ENCODE measurements at places on chromosomes 5 and 9.
A peak's percentile ranks its signal among the peaks of the same experiment; 100 is the strongest.

DNA sequence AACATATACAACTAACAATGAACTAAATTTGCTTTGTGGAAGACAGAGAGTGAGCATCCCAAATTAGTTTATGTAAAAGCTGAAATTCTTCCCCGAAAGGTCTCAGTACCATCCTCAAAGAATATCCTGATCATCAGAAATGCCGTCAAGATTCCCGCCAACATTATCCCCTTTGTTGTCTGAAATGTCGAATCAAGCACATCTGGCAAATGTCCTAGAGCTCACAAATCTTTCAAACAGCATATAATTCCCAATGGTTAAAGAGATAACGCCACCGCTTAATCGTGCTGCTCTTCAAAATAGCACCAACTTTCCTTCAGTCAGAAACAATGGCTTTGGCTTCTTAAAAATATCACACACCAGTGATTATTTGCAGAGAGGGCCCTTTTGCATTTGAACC lies 23.8 kb downstream of the MORN5 start:
- DNase-seq = no peak

- DNase-seq = no peak
Observed at GRCh38 chr5:16685069-16685468, 68.3 kb upstream of the RETREG1 start.

- no peak for DNase-seq
Observed at GRCh38 chr9:80158131-80158530, 586.4 kb downstream of the TLE4 start.

- DNase-seq = no peak
Observed at GRCh38 chr5:137231540-137231939, 267.6 kb downstream of the SPOCK1 start.

- no peak for DNase-seq
Observed at GRCh38 chr5:137252512-137252911, 246.6 kb downstream of the SPOCK1 start.

DNA sequence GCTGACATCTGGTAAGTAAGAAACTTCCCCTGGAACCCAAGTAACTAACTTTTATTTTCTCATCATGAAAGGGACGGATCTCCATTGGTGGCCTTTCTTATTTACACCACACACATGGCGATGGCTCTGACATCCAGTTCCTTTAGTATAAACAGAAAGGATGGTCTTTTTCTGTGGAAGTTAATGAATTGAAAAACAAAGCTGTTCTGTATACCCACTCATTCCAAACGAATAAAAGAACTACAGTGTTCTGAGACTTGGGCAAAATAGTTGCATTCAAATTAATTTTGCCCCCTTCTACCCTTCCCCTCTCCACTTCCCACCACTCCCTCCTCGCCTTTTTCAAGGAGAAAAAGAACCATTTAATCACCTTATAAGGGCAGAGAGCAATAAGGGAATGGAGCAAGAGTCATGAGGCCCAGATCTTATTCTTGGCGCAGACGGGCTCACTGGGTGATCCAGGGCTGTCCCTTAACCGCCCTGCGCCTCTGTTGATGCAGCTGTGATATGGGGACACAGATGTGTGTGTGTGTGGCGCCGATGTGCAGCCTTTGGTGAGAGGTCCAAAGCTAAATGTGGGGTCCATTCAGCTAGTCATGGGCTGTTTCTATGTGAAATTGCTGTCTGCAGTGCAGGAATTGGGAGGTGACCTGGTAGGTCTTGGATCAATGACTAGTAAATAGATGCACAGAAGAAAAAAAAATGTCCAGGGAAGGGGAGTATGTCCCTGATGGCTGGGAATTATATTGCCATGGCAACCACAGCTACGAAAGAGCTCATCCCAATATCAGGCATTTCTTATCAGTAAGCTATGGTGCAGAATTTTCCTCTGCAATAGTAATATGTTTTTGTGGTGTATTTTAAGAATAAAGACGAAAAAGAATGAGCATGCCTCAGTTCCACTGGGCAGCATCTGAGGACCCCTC lies 141.5 kb upstream of the ERCC6L2 start:
- no peak for DNase-seq

DNA sequence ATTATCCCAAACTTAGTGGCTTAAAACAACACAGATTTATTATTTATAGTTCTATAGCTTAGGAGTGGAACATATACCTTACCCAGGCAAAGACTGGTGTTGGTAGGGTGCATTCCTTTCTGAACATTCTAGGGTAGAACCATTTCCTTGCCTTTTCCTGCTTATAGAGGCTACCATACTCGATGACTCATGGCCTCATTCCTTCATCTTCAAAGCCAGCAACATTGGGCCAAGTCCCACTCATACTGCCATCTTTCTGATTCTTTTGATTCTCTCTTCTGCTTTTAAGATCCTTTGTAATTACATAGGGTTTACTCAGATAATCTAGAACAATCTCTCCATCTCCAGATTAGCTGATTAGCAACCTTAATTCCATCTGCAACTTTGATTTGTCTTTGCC lies 452.7 kb upstream of the KLF4 start:
- DNase-seq = no peak

DNA sequence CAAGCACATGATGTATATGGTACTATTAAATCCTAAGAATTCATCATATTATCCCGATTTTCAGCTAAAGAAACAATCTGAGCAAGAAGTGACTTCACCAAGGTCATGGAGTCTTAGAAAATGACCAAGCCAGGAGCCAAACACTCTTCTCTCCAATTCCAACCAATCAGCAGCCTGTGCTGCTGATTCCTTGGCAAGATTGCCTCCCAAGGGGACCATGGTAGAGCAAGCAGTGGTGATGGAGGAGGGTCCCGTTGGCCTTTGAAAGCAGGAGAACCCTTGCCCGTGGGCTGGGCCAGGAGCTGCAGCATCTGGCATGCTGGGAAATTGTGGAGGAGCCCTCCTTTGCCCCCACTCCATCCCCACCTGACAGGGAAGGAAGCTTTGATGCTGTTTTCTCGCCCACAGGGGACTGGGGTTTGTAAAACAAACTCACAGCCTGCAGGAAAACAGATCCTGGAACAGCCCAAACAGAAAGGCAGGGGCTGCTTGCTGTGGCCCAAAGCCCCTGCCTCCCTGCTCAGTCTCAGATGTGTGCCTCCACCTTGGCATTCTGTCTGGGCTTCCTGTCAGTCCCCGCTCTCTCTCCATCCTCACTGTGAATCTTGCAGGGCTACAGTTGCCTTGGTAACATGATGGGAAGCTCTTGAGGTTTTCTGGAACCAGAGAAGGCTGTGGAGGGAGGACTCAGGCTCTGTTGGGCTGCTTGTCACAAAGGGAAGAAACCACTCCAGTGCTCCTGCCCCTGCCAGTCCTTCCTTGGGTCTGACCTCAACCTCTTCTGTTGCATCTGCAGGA lies 70.8 kb upstream of the HSPA9 start:
- no peak for DNase-seq

DNA sequence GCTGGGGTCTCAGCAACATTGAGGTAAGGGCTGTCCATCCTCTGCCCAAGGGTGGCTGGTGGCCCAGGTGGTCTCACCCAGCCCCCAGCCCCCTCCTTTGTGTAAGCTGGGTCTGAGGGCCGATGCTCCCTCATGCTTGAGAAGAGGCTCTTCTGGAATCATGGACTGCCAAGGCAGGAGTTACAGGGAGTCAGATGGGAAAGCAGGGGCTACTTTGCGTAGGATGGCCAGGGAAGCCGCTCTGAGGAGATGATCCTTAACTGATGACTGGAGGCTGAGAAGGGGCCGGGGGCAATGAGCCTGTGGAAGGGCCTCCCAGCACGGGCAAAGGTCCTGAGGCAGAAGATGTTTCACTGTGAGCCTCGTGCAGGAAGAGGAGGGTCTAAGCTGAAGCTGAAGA lies 23.7 kb downstream of the NKX2-5 start:
- DNase-seq = no peak

DNA sequence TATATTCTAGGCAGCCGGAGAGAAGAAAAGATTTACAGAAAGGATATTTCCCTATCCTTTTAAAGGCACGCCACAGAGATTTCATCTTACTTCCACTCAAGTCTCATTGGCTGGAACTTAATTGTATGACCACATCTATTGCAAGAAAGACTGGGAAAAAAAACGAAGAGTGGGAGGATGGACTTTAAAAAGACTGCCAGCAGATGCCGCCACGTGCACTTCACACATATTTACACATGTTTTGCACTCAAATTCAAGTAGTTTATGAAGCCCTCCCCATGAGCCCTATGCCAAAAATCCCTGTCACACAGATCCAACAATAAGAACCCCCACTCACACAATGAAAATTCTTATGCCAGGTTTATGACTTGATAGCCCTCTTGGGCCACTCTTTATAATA lies 138.5 kb upstream of the TYRP1 start:
- DNase-seq = no peak

DNA sequence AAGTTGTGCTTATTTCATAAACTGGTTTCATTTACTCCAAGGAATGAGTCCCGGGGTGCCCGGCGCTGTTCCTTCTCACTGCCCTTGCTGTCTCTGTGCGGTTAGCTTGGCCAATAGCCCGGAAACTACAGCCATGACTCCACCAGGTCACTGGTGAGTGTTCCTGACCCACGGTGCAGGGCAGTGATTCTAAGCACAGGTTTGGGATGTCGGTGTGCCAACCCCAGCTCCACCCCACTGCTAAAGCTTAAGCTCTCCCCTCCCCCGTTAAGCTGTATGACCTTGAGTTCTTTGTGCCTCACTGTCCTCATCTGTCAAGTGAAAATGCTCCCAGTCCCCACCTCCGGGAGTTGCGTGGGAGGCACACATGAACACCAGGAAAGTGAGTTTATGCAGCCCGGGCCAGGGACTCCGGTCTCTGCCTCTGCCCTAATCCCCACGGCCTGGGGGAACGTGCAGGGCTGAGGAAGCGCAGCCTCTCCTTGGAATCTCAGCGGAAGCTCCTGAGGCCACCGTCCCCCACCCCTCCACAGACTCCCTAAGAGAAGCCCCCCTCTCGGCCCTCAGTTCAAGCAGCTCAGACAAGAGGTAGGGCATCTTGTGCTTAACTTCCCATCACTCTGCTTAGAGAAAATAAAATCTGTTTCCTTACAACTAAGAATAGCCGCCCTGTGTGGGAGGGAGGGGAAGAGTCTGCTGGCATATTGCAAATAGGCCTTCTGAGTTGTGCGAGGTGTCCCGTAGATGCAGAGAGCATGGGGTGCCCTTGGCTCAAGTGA lies 92.0 kb upstream of the RAI14 start:
- DNase-seq = no peak

DNA sequence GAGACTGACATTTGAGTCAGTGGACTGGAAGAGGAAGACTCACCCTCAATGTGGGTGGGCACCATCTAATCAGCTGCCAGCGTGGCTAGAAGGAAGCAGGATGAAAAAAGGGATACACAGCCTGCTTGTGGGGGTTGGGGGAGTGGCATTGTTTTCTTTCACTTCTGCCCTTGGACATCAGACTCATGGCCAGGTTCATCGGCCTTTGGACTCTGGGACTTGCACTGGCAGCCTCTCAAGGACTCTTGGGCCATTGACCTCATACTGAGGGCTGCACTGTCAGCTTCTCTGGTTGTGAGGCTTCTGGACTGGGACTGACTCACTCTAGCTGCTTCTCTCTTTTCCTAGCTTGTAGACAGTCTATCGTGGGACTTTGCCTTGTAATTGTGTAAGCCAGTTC lies 374.9 kb downstream of the TLE1 start:
- DNase-seq = no peak

DNA sequence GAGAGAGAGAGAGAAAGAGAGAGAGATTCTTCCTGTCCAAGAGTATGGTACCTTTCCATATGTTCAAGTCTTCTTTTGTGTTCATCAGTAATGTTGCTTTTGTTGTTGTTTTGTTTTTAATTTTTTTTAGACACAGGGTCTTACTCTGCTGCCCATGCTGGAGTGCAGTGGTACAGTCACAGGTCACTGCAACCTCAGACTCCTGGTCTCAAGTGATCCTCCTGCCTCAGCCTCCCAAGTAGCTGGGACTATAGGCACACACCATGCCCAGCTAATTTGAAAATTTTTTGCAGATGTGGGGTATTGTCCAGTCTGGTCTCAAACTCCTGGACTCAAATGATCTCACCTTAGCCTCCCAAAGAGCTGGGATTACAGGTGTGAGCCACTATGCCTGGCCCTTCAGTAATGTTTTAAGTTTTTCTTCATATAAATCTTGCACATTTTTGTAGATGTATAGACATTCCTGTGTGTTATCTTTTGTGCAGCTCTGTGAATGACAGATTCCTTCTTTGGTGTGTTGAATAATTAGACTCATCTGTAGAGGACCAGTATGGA lies 36.3 kb downstream of the ZNF483 start:
- DNase-seq = no peak

- DNase-seq = no peak
Observed at GRCh38 chr5:10695055-10695649, 65.9 kb downstream of the DAP start.

- DNase-seq = no peak
Observed at GRCh38 chr5:180632768-180633167, 16.6 kb downstream of the FLT4 start.

- DNase-seq = no peak
Observed at GRCh38 chr5:56419667-56420066, 186.5 kb upstream of the ANKRD55 start.

DNA sequence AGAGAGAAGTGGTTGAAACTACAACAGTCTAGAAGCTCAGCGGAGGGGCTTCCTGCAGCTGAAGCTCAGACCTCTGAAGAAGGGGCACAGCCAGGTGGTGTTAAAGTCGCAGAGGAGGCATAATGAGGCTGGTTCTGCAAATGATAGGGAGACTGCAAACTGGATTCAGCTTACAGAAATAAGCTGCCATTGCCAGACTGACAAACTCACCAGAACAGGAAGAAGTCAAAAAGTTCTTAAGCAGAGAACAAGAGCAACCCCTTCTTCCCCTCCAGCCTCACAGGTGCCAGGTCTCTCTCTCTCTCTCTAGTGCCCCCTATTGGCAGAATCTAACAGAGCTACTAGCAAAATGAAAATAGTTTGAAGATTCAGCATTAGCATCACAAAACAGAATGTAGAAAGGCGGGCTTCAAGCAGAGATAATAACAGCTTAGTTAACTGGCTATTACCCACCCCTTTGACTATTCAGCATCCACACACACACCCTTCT lies 76.7 kb downstream of the GRAMD2B start:
- DNase-seq = peak; percentile 46

DNA sequence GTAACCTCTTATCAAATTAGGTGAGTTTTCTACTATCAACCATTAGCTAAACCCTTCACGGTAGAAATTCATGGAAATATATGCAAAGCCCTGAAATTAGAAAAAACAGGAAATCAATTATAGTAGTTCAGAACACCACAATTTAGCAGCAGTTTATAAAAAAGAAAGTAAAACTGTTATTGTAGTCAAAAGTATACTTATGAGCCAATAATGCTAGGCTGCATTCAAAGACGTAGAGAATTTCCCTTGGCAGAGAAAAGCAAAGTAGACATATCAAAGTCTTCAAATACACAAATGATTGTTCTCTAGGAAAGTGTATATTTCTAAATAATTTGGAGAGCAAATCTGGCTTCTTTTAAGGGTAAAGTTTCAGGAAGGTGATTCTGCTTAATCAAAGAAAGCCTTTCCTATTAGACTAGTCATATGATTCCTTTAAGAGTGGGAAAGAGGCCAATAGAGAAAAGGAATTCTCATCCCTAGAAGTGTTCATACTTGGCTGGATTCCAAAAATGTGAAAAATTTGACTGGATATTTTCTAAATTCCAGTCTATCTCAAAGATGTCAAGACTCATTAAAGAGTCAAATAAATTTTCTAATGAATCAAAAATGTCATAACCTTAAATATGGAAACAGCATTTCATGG lies 185.5 kb downstream of the SMC2 start:
- no peak for DNase-seq

- no peak for DNase-seq
Observed at GRCh38 chr5:178320281-178320855, 87.8 kb upstream of the PHYKPL start.

Measured in GM12864 (cell line).